Right lung (tissue), 10 donors: ENCODE measurements at places on chromosomes 11 and 22. TPM values are rescaled to one million over a fixed set of nuclear protein-coding genes. Genes with fewer than 3 reads are reported as not detected.

TMPRSS13 gene
- polyA plus RNA-seq, result 9.4 TPM

DNA sequence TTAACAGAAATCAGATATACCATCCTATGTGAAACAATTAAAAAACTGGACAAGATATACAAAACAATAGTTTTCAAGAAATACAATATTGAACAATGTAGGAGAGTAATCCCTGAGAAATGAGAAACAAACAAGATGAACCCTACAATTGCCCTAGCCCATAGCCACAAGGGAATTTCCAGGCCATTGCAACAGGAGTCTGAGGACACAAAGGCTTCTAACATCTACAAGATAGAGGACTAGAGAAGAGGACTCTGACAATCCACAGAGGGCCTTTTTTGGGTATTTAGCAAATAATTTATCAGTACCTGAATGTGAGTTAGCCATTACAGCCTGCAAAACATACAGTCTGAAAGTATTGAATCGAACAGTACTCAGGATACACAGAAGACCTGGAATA, 251.7 kb downstream of the GRM5 start:
- DNase-seq, result no peak

ASCL3 gene
- not detected for polyA plus RNA-seq

EIF3D gene
- 263 TPM for polyA plus RNA-seq

DNA sequence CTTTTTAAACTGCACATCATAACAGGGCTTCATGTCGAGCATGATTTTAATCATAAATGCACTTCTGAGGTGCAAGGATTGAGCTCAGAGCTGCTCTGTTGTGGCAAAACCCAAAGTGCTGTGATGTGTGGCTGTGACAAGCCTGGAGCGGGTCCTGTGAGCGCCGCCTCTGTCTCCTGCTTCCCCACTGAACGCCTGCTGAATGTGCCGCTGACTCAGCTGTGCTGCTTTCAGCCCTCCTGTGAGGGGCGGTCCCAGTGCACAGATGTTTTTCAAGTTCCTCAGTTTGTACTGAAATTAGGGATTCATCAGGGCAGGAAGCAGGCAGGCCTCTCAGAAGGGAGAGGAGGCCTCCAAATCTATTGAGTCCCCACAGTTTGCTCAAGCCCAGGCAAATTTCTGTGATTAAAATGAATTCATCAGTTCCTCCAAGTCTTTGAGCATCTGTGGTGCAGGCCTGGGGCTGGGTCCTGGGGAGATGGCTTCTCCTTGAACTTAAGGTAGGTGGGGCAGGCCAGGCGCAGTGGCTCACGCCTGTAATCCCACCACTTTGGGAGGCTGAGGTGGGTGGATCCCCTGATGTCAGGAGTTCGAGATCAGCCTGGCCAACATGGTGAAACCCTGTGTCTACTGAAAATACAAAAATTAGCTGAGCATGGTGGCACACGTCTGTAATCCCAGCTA, 3.0 kb upstream of the GTSE1 start:
- no peak for DNase-seq

LGALS12 gene
- 0.27 TPM for polyA plus RNA-seq

- DNase-seq, result no peak
Measured at GRCh38 chr11:22543261-22543660, 82.4 kb downstream of the FANCF start.
